ENCODE measurements at places on chromosomes 5 and 9. TPM values are rescaled to one million over a fixed set of nuclear protein-coding genes. Genes with fewer than 3 reads are reported as not detected.

GRCh38 chr5:163193886-163194285, 243.5 kb upstream of the CCNG1 start:
- H3K27ac ChIP-seq: no peak overlapping the region
- no peaks in the 10 kb centered on the region for H3K36me3 ChIP-seq
- H3K4me1 ChIP-seq: no peaks in the 10 kb centered on the region

DNA sequence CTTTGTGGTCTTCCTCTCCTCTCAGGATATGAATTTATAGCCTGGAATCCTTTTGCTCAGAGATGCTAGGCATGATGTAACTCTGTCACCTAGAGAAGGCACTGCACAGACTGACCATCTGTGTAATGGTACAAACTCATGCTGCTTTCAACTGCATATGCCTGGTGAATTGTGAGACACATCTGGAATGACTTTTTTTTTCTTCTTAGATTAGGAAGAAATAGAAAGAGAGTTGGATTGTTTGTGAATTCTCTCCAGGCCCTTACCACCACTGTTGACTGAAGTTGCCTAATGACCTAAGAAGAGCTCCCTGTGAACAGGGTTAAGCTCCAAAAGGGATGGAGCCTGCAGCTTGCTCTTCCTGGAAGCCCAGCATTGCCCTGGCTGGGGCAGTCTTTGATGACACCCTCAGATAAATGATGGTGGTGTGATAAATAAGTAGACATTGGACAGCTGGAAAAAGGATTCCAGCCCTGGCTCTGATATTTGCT, 47.8 kb upstream of the TRIM32 start:
- DNase-seq: no peak
- H3K27me3 ChIP-seq: no peaks in the 10 kb centered on the region
- no peak overlapping the region for H3K4me3 ChIP-seq
- H3K36me3 ChIP-seq: no peaks in the 10 kb centered on the region
- no peak overlapping the region for H3K27ac ChIP-seq
- H3K4me1 ChIP-seq: peaks cover 4% of the 10 kb centered on the region

DNA sequence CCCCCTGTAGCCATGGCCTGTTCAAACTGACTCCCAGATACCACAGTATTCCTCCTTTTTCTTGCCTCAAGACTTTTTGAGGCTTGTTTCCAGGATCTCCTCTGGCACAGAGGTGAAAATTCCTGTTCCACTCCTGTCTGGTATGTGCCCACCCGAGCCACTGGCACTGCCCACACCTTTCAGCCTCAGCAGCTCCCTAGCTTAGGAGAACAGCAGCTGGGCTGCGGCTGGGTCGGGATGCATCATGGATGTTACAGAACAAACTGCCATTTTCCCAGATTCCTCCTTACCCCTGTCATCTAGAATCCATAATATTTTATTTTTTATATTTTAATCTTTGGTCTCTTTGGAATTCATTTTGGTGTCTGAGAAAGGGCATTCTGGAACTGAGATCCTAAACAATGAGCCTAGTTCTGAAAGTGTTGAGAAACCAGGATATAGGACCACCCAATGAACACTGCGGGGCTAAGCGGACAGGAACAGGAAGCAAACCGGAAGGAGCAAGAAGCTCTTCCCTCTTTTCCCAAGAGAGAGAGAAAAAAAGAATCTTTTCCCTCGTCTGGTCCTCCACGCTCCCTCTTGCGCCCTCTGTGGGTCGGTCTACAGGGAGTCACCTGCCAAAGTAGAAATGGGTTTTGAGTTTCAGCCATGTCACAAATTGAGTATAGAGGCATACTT, 12.5 kb downstream of the OR2S2 start:
- H3K36me3 ChIP-seq: no peaks in the 10 kb centered on the region
- H3K27me3 ChIP-seq: no peaks in the 10 kb centered on the region
- peaks cover 8% of the 10 kb centered on the region for H3K4me1 ChIP-seq
- DNase-seq: peak; percentile 81
- peak overlapping the region; percentile 47 for H3K27ac ChIP-seq

GRCh38 chr5:125575171-125575890, 828.9 kb upstream of the ZNF608 start:
- H3K27me3 ChIP-seq: no peaks in the 10 kb centered on the region
- no peaks in the 10 kb centered on the region for H3K36me3 ChIP-seq
- DNase-seq: no peak
- no peak overlapping the region for H3K4me3 ChIP-seq
- no peaks in the 10 kb centered on the region for H3K4me1 ChIP-seq

DNA sequence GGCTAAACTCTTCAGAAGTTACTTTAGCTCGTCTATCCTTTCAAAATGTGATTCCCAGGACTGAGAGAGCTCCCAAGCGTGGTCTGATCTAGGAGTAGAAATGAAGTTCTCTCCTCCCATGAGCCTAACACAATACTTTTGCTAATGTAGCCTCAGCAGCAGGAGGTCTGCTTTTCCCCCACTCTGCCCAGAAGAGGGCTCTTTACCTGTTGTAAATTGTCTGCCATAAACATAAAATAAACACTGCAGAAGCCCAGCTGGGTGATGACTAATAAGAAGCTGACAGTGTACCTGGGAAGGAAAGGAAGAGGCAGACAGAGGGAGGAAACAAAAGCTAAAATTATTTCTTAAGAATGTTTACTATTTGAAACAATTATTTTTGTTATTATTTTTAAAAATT, 15.4 kb downstream of the SLC36A3 start:
- H3K27me3 ChIP-seq: no peaks in the 10 kb centered on the region
- no peak for DNase-seq
- H3K4me1 ChIP-seq: no peaks in the 10 kb centered on the region
- H3K27ac ChIP-seq: no peak overlapping the region
- H3K36me3 ChIP-seq: no peaks in the 10 kb centered on the region

Gene SUB1
- 268 TPM for polyA plus RNA-seq

Gene STPG3
- 1.4 TPM for polyA plus RNA-seq

GRCh38 chr5:142316051-142316450, 8.8 kb downstream of the SPRY4 start:
- peaks cover 53% of the 10 kb centered on the region for H3K4me1 ChIP-seq
- H3K36me3 ChIP-seq: peaks cover 27% of the 10 kb centered on the region
- DNase-seq: no peak
- H3K27ac ChIP-seq: peak overlapping the region; percentile 60
- no peak overlapping the region for H3K4me3 ChIP-seq

Gene ADCY2
- 14.0 TPM for polyA plus RNA-seq

GRCh38 chr5:66949066-66949465, 247.5 kb downstream of the CD180 start:
- no peaks in the 10 kb centered on the region for H3K36me3 ChIP-seq
- no peak overlapping the region for H3K4me3 ChIP-seq
- no peaks in the 10 kb centered on the region for H3K4me1 ChIP-seq
- H3K27me3 ChIP-seq: no peaks in the 10 kb centered on the region
- H3K27ac ChIP-seq: no peak overlapping the region

Gene NR5A1
- not detected for polyA plus RNA-seq

DNA sequence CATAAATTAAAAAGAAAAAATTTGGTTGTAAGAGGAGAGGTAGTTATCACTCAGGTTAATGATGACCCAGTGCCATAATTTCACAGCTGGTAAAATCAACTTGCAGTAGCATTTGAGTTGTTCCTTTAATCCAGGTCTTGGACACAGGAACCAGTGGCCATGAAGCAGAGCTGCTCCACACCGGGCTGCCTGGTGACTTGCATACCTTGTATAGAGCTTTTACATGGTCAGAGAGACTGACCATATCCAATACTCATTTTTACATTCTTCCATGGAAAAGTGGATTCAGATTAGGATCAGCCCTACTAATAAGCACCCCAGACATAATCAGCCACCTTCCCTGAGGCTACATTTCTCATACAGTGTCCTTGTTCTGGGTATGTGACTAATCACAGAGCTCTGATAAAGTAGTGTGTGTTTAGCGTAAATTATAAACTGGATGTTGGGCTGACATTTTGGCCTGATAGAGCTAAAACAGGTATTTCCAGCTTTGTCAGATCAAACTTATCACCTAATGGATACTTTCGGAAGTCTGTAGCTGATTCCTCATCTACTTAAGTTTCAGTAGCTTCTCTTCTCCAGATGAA, 77.0 kb upstream of the ZSWIM6 start:
- no peak overlapping the region for H3K27ac ChIP-seq
- H3K36me3 ChIP-seq: no peaks in the 10 kb centered on the region
- DNase-seq: peak; percentile 20
- no peaks in the 10 kb centered on the region for H3K27me3 ChIP-seq

Gene CCNO
- polyA plus RNA-seq: 5.1 TPM

GRCh38 chr5:141483902-141484301, 928 bp upstream of the PCDHGC4 start:
- no peak overlapping the region for H3K4me3 ChIP-seq
- peaks cover 10% of the 10 kb centered on the region for H3K27me3 ChIP-seq
- peaks cover 12% of the 10 kb centered on the region for H3K4me1 ChIP-seq
- H3K36me3 ChIP-seq: no peaks in the 10 kb centered on the region
- DNase-seq: no peak

Gene TMEM174
- polyA plus RNA-seq: not detected

DNA sequence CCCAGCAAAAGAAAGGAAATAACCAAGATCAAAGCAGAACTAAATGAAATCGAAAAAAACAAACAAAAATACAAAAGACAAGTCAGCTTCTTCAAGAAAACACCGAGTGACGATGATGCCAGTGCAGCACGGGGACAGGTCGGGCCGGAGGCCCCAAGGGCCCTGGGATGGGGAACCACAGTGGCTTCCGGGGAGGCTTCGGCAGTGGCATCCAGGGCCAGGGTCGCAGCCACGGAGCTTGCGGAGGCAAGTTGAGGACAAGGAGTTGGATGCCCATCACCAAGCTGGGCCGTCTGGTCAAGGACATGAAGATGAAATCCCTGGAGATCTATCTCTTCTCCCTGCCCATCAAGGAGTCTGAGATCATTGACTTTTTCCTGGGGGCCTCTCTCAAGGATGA, 53.2 kb upstream of the WDR41 start:
- no peaks in the 10 kb centered on the region for H3K36me3 ChIP-seq
- no peaks in the 10 kb centered on the region for H3K27me3 ChIP-seq
- H3K4me1 ChIP-seq: no peaks in the 10 kb centered on the region
- no peak overlapping the region for H3K4me3 ChIP-seq
- no peak overlapping the region for H3K27ac ChIP-seq
- DNase-seq: no peak

GRCh38 chr5:164672931-164673694, 1167.7 kb downstream of the MAT2B start:
- DNase-seq: no peak
- no peaks in the 10 kb centered on the region for H3K27me3 ChIP-seq
- no peak overlapping the region for H3K27ac ChIP-seq
- H3K4me1 ChIP-seq: no peaks in the 10 kb centered on the region

DNA sequence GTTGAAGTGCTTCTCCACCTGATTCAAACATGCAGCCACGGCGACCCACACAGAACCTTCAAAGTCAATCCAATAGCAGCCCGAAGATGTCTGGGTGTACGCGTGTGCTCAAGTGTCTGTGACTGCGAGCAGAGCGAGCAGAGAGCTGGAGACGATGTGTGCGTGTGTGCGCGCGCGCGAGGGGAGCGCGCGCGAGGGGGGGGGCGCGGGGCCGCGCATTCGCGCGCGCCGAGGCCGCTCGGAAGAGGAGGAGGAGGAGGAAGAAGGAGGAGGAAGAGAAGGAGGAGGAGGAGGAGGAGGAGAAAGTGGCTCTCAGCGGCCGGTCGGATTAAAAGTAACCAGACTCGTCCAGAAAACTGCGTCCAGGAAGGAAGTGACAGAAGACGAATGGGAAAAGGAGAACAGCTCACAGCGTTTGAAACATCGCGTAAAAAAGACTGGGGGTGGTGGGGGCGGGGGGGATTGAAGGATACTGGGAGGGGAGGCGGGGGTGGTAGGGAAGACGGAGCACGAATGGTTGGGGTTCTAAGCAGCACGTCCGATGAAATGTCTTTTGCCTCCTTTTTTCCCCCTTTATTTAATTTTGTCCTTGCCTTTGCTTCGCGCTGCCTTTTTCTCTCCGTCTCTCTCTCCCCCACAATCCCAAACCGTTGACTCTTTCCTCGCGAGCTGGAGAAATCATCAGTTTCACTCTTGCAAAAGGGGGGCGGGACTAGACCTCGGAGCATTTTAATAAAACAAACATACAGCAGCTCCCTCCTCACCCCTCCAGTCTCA, at the start of gene MEF2C:
Gene MEF2C (minus strand): TSS at position 126 of the 777 bp plus-strand sequence. CDS start 59,396 bp downstream, outside the sequence.
- peaks cover 8% of the 10 kb centered on the region for H3K27me3 ChIP-seq
- no peaks in the 10 kb centered on the region for H3K4me1 ChIP-seq
- H3K27ac ChIP-seq: peak within 1 kb of the TSS; percentile 91
- peak; percentile 79 for DNase-seq
- no peaks in the 10 kb centered on the region for H3K36me3 ChIP-seq
- peak within 1 kb of the TSS; percentile 70 for H3K4me3 ChIP-seq

Gene CNTNAP3
- 2.7 TPM for polyA plus RNA-seq

GRCh38 chr9:78781681-78782080, 484.8 kb downstream of the PSAT1 start:
- DNase-seq: no peak
- no peak overlapping the region for H3K27ac ChIP-seq
- H3K27me3 ChIP-seq: no peaks in the 10 kb centered on the region
- no peaks in the 10 kb centered on the region for H3K4me1 ChIP-seq
